ENCODE measurements at places on chromosomes 2 and 18.
A peak's percentile ranks its signal among the peaks of the same experiment; 100 is the strongest.

- DNase-seq = no peak
Measured at GRCh38 chr2:230757476-230757875, 44.8 kb downstream of the CAB39 start.

GRCh38 chr2:101463911-101464641, 10.8 kb downstream of the RFX8 start:
- DNase-seq = peak; percentile 71

GRCh38 chr2:65613968-65614555, 181.7 kb upstream of the SPRED2 start:
- no peak for DNase-seq

- DNase-seq = peak; percentile 62
Measured at GRCh38 chr2:65064728-65065552, 8.7 kb downstream of the CEP68 start.

DNA sequence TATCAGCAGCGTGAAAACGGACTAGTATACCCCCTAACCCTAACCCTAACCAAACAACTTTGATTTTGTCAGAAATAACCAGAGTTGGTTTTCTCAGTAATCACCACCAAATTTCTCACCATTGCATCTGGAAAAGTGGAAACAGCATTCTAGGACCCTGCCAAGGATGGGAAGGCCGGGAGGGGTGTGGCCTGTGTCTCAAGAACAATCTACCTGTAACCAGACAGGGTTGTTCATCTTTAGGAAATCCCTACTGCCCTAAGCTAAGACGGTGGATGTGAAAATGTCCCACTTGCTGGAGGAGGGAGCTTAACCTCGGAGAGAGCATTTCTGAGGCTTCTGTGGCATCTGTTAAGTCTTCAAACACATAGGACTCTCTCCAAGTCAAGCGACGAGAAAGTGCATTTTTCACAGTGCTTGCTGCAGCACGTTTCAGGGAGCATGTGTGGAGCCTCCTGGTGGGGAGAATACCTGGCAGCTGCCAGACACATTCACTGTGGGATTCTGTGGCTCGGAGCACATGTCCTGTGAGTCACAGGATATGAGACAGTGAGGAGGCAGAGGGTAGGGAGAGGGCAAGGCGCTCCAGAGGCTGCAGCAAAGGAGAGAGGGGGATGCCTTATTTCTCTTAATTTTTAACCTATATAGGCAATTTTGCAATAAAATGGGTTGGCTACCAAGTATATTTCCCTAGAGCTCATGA, 207.5 kb downstream of the SPP2 start:
- peak; percentile 92 for DNase-seq

GRCh38 chr2:46336283-46336959, 39.2 kb downstream of the EPAS1 start:
- no peak for DNase-seq
